T-cell (primary cell): ENCODE measurements at places on chromosomes 3 and 15.

- H3K27me3 ChIP-seq, result no peaks in the 10 kb centered on the region
- H3K27ac ChIP-seq, result no peak overlapping the region
- no peaks in the 10 kb centered on the region for H3K36me3 ChIP-seq
- H3K4me3 ChIP-seq, result no peak overlapping the region
- H3K4me1 ChIP-seq, result no peaks in the 10 kb centered on the region
- no peak for DNase-seq
These were observed 28.5 kb downstream of the MINDY4B start for GRCh38 chr3:150876611-150877265.

DNA sequence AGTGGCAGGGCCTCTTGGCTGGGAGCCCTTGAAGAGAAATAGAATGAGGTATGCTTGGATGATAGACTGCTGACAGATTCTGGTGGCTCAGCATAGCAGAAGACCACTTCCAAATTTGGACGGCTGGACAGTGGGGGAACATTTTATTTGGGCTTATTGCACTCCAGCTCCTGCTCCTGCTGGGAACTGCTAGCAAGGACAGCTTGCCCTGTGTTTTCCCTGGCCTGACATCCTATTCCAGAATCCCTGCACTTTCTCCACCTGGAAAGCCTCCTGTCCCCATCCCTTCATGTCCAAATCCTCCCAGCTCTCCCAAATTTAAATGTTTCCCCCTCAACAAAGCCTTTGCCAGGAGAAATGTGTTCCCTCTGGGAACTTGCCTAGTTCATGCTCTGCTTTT, 9.8 kb upstream of the COLQ start:
- no peaks in the 10 kb centered on the region for H3K36me3 ChIP-seq
- no peak overlapping the region for H3K4me3 ChIP-seq
- no peak for DNase-seq
- no peaks in the 10 kb centered on the region for H3K27me3 ChIP-seq
- H3K27ac ChIP-seq, result no peak overlapping the region
- H3K4me1 ChIP-seq, result peaks cover 43% of the 10 kb centered on the region

GRCh38 chr3:49295489-49296058, 18.5 kb upstream of the C3orf62 start:
- H3K4me3 ChIP-seq, result no peak overlapping the region
- no peaks in the 10 kb centered on the region for H3K27me3 ChIP-seq
- peak; percentile 28 for DNase-seq
- no peaks in the 10 kb centered on the region for H3K4me1 ChIP-seq
- peaks cover 80% of the 10 kb centered on the region for H3K36me3 ChIP-seq

- no peak overlapping the region for H3K27ac ChIP-seq
- H3K36me3 ChIP-seq, result no peaks in the 10 kb centered on the region
- H3K4me3 ChIP-seq, result no peak overlapping the region
- H3K4me1 ChIP-seq, result no peaks in the 10 kb centered on the region
- H3K27me3 ChIP-seq, result no peaks in the 10 kb centered on the region
- DNase-seq, result no peak
These were observed 352.6 kb downstream of the CGGBP1 start for GRCh38 chr3:87706176-87706575.

GRCh38 chr3:176723758-176724393, 473.4 kb downstream of the TBL1XR1 start:
- no peak for DNase-seq
- no peaks in the 10 kb centered on the region for H3K4me1 ChIP-seq
- no peaks in the 10 kb centered on the region for H3K27me3 ChIP-seq
- no peak overlapping the region for H3K27ac ChIP-seq

DNA sequence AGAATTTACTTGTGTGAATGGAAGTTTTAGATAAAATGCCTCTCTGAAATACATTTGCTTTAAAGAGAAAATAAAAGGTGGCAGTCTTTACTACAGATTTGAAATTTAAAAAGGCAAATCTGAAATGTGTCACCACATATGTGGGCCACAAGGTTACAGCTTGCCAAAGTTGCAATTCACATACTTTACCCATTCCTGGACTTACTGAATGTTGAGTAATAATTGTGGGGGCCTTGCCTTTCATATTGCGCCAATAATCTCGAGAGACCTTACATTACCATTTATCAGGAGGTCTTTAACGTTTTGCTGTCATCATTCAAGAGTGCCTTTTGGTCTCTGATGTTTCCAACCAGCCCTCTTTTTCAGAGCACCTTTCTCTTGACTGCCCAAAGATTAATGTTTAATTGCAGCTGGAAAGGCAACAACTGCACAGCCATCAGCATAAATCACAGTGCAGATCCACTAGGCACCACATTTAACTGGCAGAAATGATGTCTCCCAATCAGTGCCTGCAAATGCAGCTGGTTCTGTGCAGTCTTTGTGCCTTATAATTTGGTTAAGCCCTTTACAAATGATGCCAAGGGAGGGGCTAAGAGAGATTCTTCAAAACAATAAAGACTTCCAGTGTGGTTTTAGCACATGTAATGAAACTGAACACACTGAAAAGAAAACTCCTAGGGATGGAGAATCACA, 206.8 kb downstream of the MAGI1 start:
- no peaks in the 10 kb centered on the region for H3K4me1 ChIP-seq
- no peaks in the 10 kb centered on the region for H3K36me3 ChIP-seq
- H3K27me3 ChIP-seq, result no peaks in the 10 kb centered on the region

GRCh38 chr15:26890988-26891387, 24.1 kb downstream of the GABRA5 start:
- no peak for DNase-seq
- H3K27me3 ChIP-seq, result peaks cover 21% of the 10 kb centered on the region
- H3K36me3 ChIP-seq, result no peaks in the 10 kb centered on the region
- H3K27ac ChIP-seq, result no peak overlapping the region

DNA sequence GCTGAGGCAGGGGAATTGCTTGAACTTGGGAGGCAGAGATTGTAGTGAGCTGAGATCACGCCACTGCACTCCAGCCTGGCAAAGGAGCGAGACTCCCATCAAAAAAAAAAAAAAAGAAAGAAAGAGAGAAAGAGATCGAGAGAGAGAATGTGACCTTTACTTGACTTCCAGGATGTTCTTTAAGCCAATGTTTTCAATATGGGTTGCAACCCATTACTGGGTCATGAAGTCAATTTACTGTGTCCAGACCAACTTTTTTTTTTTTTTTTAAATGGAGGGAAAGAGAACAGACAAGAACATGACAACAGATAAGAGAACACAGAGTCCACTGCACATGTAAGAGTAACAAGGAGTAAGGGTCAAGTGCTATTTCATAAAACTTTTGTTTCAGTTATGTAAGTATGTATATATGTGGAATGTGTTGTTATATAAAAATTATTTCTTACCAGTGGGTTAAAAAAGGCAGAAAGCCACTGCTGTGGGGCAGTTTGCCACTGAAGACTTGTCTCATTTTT, 29.8 kb downstream of the RAB8B start:
- DNase-seq, result no peak
- H3K36me3 ChIP-seq, result no peaks in the 10 kb centered on the region
- H3K4me3 ChIP-seq, result no peak overlapping the region
- H3K27ac ChIP-seq, result no peak overlapping the region
- peaks cover 3% of the 10 kb centered on the region for H3K4me1 ChIP-seq

GRCh38 chr3:24748520-24748919, 253.9 kb upstream of the THRB start:
- H3K4me3 ChIP-seq, result no peak overlapping the region
- no peak for DNase-seq
- H3K4me1 ChIP-seq, result no peaks in the 10 kb centered on the region
- no peak overlapping the region for H3K27ac ChIP-seq
- no peaks in the 10 kb centered on the region for H3K27me3 ChIP-seq
- no peaks in the 10 kb centered on the region for H3K36me3 ChIP-seq

GRCh38 chr15:74630284-74631086, 14.8 kb downstream of the CLK3 start:
- H3K4me1 ChIP-seq, result peaks cover 37% of the 10 kb centered on the region
- H3K36me3 ChIP-seq, result peaks cover 4% of the 10 kb centered on the region
- no peak overlapping the region for H3K4me3 ChIP-seq
- no peak overlapping the region for H3K27ac ChIP-seq
- DNase-seq, result no peak

GRCh38 chr3:193157051-193157450, 84.0 kb upstream of the PLAAT1 start:
- no peaks in the 10 kb centered on the region for H3K27me3 ChIP-seq
- H3K4me1 ChIP-seq, result no peaks in the 10 kb centered on the region
- no peak for DNase-seq
- no peaks in the 10 kb centered on the region for H3K36me3 ChIP-seq
- H3K4me3 ChIP-seq, result no peak overlapping the region
- H3K27ac ChIP-seq, result no peak overlapping the region

DNA sequence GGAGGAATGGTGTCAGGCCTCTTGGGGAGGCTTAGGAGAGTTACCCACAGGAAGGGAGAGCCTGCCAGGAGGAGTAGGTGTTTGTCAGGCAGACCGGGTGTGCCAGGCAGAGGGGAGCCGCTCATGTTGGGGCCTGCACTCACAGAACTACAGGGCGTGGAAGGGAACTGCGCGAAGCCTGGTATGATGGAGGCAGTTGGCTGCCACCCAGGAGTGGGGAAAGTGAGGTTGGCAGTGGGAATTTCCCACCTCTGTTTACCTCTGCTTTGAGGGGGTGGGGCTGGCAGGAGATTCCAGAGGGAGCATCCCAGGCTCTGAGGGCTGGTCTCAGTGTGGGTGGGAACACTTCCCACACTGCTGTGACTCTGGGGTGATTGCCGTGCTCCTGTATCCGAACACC, 99.9 kb downstream of the SLCO3A1 start:
- H3K4me1 ChIP-seq, result peaks cover 4% of the 10 kb centered on the region
- no peak overlapping the region for H3K27ac ChIP-seq
- no peak overlapping the region for H3K4me3 ChIP-seq
- no peak for DNase-seq
- H3K36me3 ChIP-seq, result no peaks in the 10 kb centered on the region
- no peaks in the 10 kb centered on the region for H3K27me3 ChIP-seq

DNA sequence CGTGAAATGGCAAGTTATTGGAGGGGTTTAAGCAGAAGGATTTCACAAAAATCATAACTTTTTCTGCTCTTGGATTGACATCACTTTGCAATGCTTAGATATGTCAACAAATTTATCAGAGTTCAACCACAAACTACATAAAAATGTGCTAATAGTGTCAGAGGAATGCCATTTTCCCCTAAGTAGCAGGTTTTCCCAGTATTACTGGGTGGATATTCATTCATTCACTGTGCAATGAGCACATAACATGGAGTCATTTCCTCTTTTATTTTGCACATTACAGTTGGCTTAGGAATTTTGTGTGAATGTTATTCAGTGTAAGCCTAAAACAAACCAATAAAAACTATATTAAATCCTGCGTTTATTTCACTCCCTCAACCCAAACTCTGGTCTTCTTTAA, 537.3 kb upstream of the MCTP2 start:
- H3K4me3 ChIP-seq, result no peak overlapping the region
- H3K36me3 ChIP-seq, result no peaks in the 10 kb centered on the region
- H3K27me3 ChIP-seq, result no peaks in the 10 kb centered on the region
- DNase-seq, result no peak

- DNase-seq, result no peak
- H3K36me3 ChIP-seq, result no peaks in the 10 kb centered on the region
- no peaks in the 10 kb centered on the region for H3K4me1 ChIP-seq
- no peak overlapping the region for H3K27ac ChIP-seq
These were observed 94.2 kb downstream of the TNIK start for GRCh38 chr3:171366043-171366442.

DNA sequence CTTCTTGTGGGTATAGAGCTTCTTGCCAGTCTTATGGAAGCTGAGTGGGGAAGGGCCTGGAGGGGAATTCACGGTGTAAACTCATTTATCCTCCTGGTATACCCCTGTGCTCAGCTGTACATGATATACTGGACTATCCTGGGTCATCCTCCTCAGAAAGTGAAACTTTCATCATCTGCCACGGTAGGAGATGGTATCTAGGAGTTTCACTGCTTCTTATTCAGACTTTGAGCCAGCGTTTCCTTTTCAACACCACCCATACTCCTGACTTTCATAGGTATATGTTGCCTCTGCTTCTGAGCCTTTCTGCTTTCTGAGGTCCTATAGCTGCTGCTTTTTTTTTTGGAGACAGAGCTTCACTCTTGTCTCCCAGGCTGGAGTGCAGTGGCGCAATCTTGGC, 15.6 kb downstream of the SENP5 start:
- H3K4me3 ChIP-seq, result no peak overlapping the region
- no peaks in the 10 kb centered on the region for H3K36me3 ChIP-seq
- DNase-seq, result no peak

DNA sequence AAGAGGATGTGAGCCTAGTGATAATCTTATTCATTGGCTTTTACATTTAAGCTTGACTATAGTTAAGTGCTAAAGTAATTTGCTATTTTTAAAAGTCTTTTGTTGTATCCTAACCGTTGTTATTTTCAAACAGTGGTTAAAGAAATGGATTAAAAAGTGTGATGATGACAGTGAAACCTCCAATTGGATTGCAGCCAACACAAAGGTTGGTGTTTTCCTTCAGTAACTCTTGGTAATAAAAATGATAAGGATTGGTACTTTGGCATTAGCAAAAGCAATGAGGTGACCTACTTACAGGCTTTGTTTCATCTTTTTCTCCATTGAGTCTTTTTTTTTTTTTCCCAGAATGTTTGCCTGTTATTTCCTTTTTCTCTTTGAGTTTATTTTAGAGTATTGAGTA, 87.5 kb upstream of the GOLGA6B start:
- H3K27ac ChIP-seq, result no peak overlapping the region
- H3K27me3 ChIP-seq, result no peaks in the 10 kb centered on the region
- no peaks in the 10 kb centered on the region for H3K4me1 ChIP-seq
- H3K36me3 ChIP-seq, result peaks cover 11% of the 10 kb centered on the region
- DNase-seq, result no peak

DNA sequence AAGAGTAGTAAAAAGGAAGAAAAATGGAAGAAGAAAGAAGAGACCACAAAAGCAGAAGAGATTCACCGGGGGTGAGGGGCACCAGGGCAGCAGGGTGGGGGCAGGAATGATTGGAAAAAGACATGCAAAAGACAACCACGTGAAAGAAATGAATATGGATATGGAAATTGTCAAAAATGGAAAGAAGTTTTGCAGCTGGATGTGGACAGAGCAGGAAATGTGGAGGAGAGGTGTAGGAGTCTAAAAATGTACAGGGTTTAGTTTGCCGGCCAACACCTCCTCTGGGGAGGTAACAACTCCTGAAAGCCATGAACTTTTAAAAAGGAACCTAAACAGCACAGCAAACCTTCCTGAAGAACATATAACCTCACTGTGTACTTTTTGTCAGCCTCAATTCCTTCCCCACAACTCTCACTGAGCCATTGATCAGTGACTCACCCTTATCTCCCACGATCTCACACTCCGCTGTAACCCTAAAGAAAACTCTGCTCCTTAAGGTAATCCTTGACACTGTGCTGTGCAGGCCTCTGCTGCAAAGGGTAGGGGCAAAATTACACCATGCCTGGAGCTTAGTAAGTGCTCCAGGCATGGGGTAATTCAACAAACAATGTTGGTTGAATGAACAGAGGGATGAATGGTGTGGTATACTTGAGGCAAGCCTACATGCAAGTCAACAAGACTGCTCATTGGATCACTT, 100.2 kb upstream of the BOC start:
- DNase-seq, result no peak
- H3K4me1 ChIP-seq, result peaks cover 5% of the 10 kb centered on the region
- H3K36me3 ChIP-seq, result no peaks in the 10 kb centered on the region
- no peak overlapping the region for H3K27ac ChIP-seq
- H3K27me3 ChIP-seq, result no peaks in the 10 kb centered on the region
